Stimulated activated CD4-positive, alpha-beta T cell treated with anti-CD3 and anti-CD28 coated beads, TNF-alpha, amount 100 ng/mL, for 48 hours (primary cell): ENCODE measurements at places on chromosomes 5 and 9.

DNA sequence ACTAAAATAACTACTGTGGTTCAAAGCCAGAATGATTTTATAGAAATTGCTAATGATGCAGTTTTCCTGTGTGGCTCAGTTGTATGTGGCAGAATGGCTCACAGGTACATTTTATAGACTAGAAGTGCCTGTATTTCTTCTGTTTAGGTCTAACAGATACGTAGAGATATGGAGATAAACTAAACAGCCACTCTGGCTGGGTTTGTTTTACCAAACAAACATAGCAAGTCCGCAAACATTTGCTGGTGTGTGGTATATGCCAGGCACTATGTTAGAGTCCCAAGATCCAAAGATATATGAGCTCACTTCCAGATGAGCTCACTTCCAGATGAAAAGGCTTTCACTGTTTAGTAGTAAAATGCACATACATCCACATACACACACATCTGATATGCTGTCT is 24.4 kb downstream of the ADRB2 start:
- DNase-seq: no peak

DNA sequence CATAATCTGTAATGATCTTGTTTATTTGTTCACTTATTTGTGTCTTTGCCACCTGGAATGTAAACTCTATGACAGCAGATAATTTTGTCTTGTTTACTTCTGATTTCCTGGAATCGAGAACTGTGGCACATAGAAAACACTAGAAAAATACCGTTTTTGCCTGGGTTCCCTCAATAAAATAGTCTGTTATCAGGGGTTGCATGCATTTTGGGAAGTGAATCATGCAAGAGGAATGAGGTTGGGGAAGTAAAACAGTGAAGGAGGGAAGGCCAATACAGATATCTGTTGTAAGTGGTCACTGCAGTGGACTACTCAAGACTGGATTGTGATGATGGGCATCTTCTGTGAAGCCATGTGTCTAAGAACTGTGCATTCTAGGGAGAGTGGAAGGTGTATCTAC is 45.2 kb upstream of the IL6ST start:
- DNase-seq: no peak

GRCh38 chr9:8338767-8339510 is 539.4 kb upstream of the DMAC1 start:
- no peak for DNase-seq

DNA sequence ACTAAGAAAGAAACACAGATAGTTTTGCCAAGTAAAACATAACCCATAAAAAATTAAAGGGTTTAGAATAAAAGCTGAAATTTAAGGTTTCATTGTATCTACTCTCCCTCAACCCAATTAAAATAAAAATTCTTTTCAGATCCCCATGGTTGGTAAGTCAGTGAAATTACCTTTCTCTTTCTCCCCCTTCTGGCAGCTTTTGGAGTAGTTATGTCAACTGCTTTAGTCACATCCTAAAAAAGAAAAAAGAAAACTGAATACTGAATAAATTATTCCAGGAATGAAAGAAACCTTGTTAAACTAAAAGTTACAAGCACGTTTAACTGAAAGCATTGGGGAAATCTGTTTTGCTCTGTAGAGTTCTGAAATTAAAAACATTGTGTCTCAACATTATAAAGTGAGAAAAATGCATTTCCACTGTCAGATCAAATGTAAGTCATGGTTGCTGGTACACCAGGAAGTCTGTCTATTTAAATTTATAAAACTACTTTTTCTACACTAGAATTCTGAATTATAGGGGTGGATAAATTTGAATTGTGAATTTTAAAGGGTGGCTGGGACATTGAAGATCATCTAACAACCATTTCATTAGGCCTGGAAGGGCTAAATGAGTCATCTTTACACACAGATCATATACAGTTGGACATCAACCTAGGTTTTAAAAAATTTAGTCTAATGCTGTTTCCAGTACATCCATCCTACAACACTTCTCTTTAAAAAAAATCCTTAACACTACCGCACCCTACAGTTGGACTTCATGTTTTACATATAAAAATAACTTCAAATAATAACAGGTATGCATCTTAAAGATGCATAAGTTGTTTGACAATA is 24.7 kb downstream of the PSIP1 start:
- DNase-seq: no peak

DNA sequence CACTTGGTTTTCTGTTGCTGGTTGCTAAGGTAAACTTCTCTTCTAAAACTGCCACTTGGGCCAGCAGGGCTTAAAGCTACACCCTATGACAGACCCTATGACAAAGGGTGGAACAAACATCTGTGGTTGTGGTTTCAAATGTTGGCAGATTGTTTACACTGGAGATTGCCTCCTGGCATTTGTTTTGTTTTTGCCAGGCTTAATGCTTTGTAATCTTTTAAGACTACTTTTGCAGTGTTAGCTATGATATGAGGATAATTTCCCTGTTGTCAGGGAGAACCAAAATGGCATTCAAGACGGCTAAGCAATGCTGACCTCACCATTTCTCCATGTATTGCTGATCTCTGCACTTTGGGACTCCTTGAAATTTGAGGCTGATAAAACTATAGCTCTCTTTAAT is 50.3 kb downstream of the MAMDC2 start:
- no peak for DNase-seq

- DNase-seq: no peak
Observed at GRCh38 chr5:143340891-143341685, 62.4 kb downstream of the NR3C1 start.

- DNase-seq: no peak
Observed at GRCh38 chr5:13601112-13601511, 343.4 kb downstream of the DNAH5 start.

GRCh38 chr9:81460693-81461092 is 228.7 kb downstream of the TLE1 start:
- no peak for DNase-seq

GRCh38 chr9:134007150-134007549 is 15.0 kb upstream of the VAV2 start:
- no peak for DNase-seq

DNA sequence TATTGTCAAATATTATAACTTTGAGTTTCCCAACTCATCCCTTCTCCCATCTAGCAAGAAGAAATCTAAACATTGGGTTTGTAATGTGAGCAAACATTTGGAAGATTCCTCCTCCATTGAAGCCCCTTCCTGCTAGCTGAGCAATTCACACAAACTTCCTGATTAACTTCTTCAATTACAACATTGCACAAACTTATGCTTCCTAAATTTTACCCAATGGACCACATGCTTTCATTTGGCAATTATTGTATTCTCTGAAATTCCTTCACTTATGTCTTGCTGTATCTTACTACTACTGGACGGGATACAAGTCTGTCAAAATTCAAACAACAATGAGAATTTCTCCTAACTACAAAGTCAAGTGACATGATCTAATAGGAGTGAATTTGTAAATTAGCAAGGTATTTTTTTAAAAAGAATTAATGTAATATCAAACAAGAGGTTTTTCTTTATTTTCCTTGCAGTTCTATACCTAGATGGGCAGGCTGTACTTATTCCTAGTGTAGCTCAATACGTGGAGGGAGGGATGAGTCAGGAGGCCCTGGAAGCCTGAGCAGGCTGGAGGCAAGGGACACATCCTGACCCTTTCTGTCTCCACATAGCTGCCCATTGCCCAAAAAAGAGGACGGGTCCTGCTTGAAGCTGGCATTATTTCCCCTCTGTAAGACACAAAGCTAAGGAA is 11.8 kb upstream of the IFNW1 start:
- no peak for DNase-seq

GRCh38 chr9:119094086-119094485 is 275.1 kb downstream of the BRINP1 start:
- DNase-seq: no peak

DNA sequence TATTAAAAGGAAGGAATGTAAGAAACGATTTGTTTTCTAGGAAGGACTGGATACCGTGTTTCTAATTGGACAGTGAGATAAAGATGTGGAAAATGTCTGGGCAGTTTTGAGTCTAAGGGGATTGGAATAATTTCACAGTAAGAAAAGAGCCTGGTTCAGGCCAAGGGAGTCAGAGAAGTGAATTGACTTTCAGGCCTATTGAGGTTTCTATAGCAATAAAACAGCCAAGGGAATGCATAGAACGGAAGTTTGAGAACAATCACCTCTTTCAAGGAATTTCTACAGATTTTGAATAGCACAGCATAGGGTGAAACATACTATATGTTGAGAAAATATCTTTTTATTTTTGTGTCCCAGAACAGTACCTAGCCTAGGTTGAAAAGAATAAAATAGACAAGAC is 271.6 kb upstream of the TRPM3 start:
- DNase-seq: no peak

GRCh38 chr9:18588002-18588401 is 114.0 kb downstream of the ADAMTSL1 start:
- no peak for DNase-seq

GRCh38 chr5:59086024-59086423 is 503.1 kb downstream of the RAB3C start:
- no peak for DNase-seq

DNA sequence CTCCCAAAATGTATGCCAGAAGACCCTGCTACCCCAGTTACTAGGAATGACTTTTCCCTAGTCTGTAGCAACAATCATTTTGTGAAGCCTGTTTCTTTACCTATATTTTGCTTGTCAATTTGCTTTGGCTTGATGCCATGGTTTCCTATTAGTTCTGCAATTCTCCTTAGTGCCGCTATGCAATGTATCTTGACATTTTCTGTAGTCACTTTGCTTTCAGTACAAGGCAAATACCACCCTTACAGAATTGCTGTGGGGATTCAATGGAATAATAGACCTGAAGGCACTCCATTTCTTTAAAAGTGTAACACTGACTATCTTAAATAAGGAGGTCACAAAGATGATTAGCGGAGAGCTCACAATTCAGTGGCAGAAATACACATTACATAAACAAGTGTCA is 291.1 kb downstream of the NR2F1-AS1 start:
- no peak for DNase-seq

DNA sequence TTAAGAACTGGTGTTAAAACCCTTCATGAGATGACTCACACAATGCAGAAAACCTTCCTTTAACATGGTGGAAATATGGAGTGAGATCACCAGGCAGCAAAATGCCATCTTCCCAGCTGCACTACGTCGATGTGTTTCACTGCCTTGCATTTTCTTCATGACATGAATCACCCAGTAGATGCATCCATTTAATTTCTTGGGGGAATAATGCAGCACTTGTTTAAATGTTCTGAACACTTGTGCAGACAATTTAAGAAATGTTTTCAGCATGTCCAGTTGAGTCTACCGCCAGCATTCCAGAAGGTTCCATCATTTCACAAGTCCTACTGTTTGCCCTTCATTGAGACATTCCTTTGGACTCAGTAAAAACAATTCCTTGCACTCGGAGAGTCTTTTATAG is 81.6 kb downstream of the ADAMTS16 start:
- no peak for DNase-seq

DNA sequence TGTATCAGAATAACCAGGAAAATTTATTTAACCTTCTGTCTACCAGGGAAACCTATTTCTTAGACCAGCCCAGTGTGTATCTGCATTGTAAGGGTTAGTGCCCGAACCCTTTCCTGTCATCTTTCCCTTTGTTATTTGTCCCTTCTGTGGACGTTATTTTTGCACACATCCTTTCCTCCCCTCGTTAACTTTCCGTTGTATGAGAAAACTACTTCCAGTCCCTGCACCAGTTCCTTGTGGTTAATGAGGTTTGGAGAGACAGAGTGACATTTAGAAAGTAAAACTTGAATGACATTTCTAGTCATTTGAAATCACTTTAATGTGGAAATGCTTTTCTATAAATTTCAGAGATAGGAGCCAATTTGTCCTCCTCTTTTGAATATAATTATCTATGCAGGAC is 4.3 kb upstream of the IFNB1 start:
- DNase-seq: no peak

DNA sequence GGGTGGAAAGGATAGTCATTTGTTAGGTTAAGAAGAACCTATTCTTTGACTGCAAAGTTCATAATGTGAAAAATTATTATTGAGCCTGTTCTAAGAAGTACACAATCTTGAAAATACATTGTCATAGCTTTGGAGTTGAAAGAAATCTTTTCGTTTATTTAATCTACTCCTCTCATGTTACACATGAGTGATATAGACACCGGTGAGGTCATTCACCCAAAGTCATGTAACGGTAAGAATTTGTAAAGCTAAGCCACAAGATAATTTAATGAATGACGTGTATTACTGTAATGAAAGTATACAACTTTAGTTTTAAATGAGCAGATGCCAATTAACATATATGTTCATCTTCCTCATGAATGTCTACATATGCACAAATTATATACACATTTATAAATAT is 284.1 kb upstream of the PDE4D start:
- DNase-seq: no peak

GRCh38 chr5:133981714-133982113 is 13.3 kb upstream of the C5orf15 start:
- no peak for DNase-seq
